ENCODE measurements at places on chromosomes 6 and 20.

DNA sequence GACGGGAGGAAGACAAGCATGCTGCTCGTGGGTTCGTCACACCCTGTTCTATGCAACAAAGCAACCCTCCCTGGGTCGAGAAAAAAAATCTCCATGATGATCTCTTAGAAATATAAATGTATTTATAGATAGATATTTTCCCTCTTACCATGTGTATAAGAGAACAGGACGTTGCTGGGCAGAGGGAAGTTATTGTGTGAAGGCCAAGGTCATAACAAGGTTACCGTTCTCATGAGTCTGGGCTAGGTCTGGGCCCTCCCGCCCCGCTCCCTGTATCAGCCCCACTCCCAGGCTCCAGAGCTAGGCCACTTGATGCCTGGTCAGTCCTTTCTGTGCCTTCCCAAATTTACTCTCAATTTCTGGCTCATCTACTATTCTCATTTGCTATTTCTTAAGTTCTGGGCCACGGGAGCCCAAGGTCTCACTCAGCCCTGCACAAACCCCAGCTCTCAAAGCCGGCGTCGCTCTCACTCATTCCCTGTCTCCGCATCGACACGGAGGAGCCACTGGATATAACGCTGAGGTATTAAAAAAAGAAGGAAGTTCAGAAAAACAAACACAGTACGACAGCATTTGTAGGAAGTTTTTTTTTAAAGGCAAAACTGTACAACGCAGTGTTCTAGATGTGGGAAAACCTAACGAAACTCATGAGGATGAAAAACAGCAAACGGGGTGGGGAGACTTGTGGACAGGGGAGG lies 96.8 kb downstream of the PSMG4 start:
- no peak for DNase-seq

DNA sequence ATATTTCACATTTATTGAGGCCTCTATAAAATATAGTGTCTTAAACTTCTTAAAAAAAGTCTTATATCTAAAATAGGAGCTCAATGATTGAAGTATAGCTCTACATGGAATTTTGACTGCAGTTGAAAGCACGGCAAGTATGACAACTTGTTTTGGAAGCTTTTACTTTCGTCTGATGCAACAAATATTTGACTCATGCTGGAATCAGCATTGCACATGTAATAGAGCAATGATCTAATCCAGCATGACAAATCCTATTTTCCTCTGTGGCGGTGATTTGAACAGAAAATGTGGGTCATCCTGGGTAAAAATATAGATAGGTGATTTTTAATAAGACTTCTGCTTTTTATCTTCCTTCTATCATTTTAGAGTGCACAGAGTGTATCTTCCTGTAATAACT lies 111.6 kb downstream of the TINAG start:
- DNase-seq: peak; percentile 76

- no peak for DNase-seq
Measured at GRCh38 chr6:42084889-42085288, 34.6 kb downstream of the TAF8 start.

DNA sequence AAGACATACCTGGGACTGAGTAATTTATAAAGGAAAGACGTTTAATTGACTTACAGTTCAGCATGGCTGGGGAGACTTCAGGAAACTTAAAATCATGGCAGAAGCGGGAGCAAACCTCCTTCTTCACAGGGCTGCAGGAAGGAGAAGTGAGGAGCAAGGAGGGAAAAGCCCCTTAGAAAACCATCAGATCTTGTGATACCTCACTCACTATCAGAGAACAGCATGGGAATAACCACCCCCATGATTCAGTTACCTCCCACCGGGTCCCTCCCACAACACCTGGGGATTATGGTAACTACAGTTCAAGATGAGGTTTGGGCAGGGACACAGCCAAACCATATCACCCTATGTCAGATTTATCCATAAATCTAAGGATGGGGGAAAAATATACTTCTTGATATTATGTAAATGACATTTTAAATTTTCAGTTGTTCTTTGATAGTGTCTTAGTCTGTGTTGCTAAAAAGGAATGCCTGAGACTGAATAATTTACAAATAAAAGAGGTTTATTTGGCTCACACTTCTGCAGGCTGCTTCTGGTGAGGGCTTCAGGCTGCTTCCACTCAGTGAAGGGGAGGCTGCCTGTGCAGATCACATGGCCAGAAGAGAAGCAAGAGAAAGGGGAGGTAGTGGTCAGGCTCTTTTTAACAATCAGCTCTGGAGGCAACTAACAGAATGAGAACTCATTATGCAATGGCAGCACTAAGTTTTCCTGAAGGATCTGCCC lies 1.2 kb upstream of the MCM9 start:
- no peak for DNase-seq

GRCh38 chr20:25605148-25605547 lies 18.7 kb downstream of the NANP start:
- DNase-seq: no peak

Data from GM04503 (cell line).